ENCODE measurements at places on chromosomes 1 and 21.

DNA sequence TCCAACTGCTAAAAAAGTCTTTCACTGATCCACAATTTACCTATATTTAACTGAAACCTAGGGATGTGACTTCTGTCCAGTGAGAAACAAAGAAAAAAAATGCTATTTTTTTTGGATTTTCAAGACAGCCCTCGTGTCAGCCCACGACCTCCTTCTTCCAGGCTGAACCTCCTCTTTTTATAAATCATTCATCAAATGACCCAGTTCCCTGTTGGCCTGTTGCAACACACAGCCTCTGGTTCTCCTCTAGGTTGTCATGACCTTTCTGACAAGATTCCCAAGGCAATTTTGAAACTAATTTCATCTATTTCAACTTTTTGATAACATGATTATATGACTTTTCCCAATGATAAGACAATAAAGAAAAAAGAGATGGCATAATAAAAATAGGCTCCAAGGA is 74.6 kb downstream of the PGBD5 start:
- no peaks in the 10 kb centered on the region for H3K4me1 ChIP-seq
- no peak overlapping the region for H3K27ac ChIP-seq
- H3K36me3 ChIP-seq: no peaks in the 10 kb centered on the region
- H3K27me3 ChIP-seq: no peaks in the 10 kb centered on the region

DNA sequence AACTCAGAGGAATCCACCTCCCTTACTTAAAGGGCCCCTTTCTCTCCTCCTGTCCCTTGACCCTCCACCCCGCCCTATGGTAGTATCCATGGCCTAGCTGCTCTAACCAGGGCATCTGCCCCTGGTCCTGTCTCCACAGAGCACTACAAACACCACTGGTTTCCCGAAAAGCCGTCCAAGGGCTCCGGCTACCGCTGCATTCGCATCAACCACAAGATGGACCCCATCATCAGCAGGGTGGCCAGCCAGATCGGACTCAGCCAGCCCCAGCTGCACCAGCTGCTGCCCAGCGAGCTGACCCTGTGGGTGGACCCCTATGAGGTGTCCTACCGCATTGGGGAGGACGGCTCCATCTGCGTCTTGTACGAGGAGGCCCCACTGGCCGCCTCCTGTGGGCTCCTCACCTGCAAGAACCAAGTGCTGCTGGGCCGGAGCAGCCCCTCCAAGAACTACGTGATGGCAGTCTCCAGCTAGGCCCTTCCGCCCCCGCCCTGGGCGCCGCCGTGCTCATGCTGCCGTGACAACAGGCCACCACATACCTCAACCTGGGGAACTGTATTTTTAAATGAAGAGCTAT is 1.7 kb downstream of the BTG2 start:
- H3K4me3 ChIP-seq: peak overlapping the region; percentile 96
- peaks cover 78% of the 10 kb centered on the region for H3K4me1 ChIP-seq
- peak overlapping the region; percentile 90 for H3K27ac ChIP-seq
- peaks cover 59% of the 10 kb centered on the region for H3K36me3 ChIP-seq
- no peaks in the 10 kb centered on the region for H3K27me3 ChIP-seq

DNA sequence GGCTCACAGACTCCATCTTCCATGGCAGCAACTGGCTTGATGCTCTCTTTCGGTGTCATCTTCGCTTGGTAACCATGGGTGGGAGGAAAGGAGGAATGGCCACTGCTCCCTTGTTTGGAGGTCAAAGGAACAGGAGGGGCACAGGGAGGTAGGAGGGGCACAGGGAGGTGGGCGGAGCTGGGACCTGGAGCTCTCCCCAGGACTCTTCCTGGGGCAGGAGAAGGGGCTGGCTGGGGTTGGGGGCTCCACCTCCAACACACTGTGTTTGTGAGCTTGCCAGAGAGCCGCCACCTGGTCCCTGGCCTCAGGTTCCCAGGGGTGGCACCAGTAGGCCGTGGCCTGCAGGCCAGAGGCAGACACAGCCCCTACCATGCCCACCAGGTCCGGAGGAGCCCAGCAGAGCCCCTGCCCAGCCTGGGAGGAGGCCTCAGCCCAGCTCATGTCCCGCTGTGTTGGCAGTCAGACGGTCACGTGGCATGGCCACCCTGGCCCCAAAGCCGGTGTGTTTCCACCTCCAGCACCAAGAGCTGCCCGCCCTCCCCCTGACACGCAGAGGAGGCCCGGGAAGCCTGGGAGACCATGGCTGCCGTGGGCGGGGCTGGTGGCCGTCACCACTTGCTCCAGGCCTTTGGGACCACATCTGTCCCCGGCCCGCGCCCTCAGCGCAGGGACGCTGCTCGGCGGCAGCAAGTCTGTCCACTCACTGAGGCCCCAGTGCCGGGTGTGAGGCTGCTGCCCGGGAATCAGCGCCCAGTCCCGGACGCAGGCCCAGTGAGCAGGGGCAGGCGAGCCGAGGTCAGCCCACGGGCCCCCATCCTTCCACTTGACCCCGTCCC is 73.9 kb downstream of the MORN1 start:
- no peak overlapping the region for H3K27ac ChIP-seq
- peak; percentile 21 for DNase-seq
- no peaks in the 10 kb centered on the region for H3K36me3 ChIP-seq
- H3K4me3 ChIP-seq: no peak overlapping the region

GRCh38 chr1:59510249-59510648 is 213.4 kb downstream of the FGGY start:
- peaks cover 1% of the 10 kb centered on the region for H3K36me3 ChIP-seq
- no peak overlapping the region for H3K4me3 ChIP-seq
- H3K4me1 ChIP-seq: no peaks in the 10 kb centered on the region
- no peaks in the 10 kb centered on the region for H3K27me3 ChIP-seq

GRCh38 chr1:161946071-161946987 is 77.3 kb downstream of the OLFML2B start:
- H3K4me1 ChIP-seq: no peaks in the 10 kb centered on the region
- no peaks in the 10 kb centered on the region for H3K36me3 ChIP-seq
- no peak overlapping the region for H3K27ac ChIP-seq
- no peak overlapping the region for H3K4me3 ChIP-seq
- H3K27me3 ChIP-seq: no peaks in the 10 kb centered on the region
- DNase-seq: no peak

DNA sequence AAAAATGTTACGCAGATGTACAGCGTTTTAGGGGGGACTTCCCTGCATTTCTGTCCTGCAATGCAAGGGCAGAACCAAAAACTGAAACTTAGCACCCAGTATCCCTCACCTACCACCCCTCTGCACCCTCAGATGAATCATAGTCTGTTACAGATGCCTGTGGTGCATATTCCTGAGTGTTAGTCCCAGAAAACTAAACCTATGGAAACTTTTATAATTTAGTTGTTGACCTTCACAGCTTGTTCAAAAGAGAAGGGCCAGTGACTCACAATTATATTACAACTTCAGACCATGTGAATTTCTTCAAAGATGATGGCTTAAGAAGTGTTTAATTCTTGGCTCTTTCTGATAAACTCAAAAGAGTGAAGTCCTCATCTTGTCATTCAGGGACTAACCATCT is 5.8 kb downstream of the PTGER3 start:
- H3K27ac ChIP-seq: no peak overlapping the region
- no peak overlapping the region for H3K4me3 ChIP-seq
- no peak for DNase-seq
- H3K36me3 ChIP-seq: no peaks in the 10 kb centered on the region

DNA sequence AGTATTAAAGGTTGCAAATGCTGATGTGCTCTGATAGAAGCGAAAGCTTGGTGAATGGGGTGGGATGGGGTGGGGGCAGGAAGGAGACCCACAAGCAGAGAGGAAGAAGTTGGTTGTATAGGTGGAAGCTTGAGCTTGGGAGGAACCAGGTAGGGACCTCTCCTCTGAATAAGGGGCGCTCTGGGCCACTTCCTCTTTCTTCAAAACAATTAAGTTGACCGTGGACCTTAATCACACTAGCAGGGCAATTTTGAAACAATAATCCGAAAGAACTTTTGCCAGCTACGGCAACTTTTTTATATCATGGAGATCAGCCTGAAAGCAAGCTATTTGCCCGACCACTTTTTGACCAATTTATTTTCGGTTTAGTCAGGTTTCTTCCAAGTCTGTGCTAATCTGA is 1.9 kb upstream of the DYRK1A start:
- no peaks in the 10 kb centered on the region for H3K36me3 ChIP-seq
- peak overlapping the region; percentile 87 for H3K4me3 ChIP-seq
- H3K27ac ChIP-seq: no peak overlapping the region
- no peaks in the 10 kb centered on the region for H3K27me3 ChIP-seq
- peaks cover 21% of the 10 kb centered on the region for H3K4me1 ChIP-seq

- H3K36me3 ChIP-seq: no peaks in the 10 kb centered on the region
- peaks cover 21% of the 10 kb centered on the region for H3K4me1 ChIP-seq
- peaks cover 55% of the 10 kb centered on the region for H3K27me3 ChIP-seq
These were observed 19.3 kb downstream of the SERTAD4 start for GRCh38 chr1:210251680-210252490.

- no peak for DNase-seq
- H3K27ac ChIP-seq: no peak overlapping the region
- no peaks in the 10 kb centered on the region for H3K27me3 ChIP-seq
- H3K4me3 ChIP-seq: no peak overlapping the region
- H3K4me1 ChIP-seq: no peaks in the 10 kb centered on the region
- no peaks in the 10 kb centered on the region for H3K36me3 ChIP-seq
These were observed 42.0 kb upstream of the PADI2 start for GRCh38 chr1:17161137-17161740.

GRCh38 chr1:185674201-185674600 is 60.0 kb upstream of the HMCN1 start:
- peak overlapping the region; percentile 48 for H3K27ac ChIP-seq
- no peaks in the 10 kb centered on the region for H3K36me3 ChIP-seq
- H3K4me1 ChIP-seq: peaks cover 29% of the 10 kb centered on the region
- DNase-seq: peak; percentile 60
- peak overlapping the region; percentile 56 for H3K4me3 ChIP-seq
- no peaks in the 10 kb centered on the region for H3K27me3 ChIP-seq

DNA sequence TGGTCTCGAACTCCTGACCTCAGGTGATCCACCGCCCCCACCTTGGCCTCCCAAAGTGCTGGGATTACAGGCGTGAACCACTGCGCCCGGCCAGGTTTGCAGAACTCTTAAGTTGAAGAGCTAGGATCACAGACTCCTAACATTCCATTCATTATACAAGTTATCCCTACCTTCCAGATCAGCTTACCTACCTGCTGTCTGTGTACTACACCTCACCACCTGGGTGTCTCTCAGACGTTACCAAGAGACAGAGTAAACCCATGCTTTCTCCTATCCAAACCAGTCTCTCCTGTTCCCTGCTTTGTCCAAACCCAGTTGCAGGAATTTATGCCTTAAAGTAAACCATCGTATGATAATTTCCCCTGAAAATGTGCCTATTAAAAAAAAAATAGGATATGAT is 123.0 kb upstream of the L1TD1 start:
- H3K4me1 ChIP-seq: no peaks in the 10 kb centered on the region
- DNase-seq: no peak
- H3K36me3 ChIP-seq: no peaks in the 10 kb centered on the region
- H3K27me3 ChIP-seq: no peaks in the 10 kb centered on the region
- no peak overlapping the region for H3K27ac ChIP-seq

GRCh38 chr1:223820515-223820858 is 25.3 kb downstream of the TP53BP2 start:
- peaks cover 17% of the 10 kb centered on the region for H3K36me3 ChIP-seq
- H3K27me3 ChIP-seq: no peaks in the 10 kb centered on the region
- H3K4me3 ChIP-seq: no peak overlapping the region
- no peak overlapping the region for H3K27ac ChIP-seq

DNA sequence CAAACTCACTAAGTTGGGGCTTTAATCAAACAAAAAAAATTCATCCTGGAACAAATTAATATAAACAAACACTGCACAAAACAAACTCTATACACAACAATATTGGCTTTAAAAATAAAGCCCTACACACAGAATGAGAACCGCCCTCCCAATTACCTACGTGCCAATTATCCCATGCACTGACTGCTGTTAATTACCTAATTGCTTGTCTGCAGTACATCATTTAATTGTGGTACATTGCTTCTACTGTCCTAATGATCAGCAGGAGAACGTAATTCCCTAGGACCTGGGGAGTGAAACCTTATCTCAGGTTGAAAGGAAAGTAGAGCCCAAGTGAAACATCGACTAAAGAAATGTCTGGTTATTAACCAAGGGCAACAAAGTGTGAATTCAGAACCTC is 364.5 kb downstream of the KCNH1 start:
- no peaks in the 10 kb centered on the region for H3K36me3 ChIP-seq
- H3K27me3 ChIP-seq: peaks cover 2% of the 10 kb centered on the region
- no peak overlapping the region for H3K27ac ChIP-seq

- DNase-seq: peak; percentile 59
- no peaks in the 10 kb centered on the region for H3K36me3 ChIP-seq
- peak overlapping the region; percentile 57 for H3K4me3 ChIP-seq
- peaks cover 35% of the 10 kb centered on the region for H3K27me3 ChIP-seq
These were observed 684 bp downstream of the ZBTB8B start for GRCh38 chr1:32465578-32465933.

- no peak overlapping the region for H3K4me3 ChIP-seq
- H3K27ac ChIP-seq: no peak overlapping the region
- H3K27me3 ChIP-seq: no peaks in the 10 kb centered on the region
- no peak for DNase-seq
- no peaks in the 10 kb centered on the region for H3K36me3 ChIP-seq
These were observed 57.5 kb downstream of the SSBP3 start for GRCh38 chr1:54348700-54349021.

DNA sequence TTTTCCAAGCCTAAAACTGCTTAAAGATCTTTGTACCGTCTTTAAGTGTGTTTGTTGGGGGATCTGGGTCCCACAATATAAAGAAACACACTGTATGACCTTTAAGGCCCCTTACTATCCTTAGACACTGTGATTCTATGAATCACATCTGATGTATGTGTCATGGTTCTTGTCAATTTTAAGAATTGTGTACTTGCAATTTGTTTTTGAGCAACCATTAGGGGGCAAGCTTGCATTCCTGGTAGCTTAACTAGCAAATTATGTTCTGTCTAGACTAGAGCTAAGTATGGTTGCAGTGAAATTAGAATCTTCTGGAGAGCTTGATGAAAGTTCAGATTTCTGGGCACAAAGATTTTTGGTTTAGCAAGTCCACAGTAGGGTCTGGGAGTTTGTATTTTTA is 219.5 kb downstream of the TPR start:
- H3K4me1 ChIP-seq: no peaks in the 10 kb centered on the region
- no peak overlapping the region for H3K27ac ChIP-seq
- H3K4me3 ChIP-seq: no peak overlapping the region
- no peaks in the 10 kb centered on the region for H3K27me3 ChIP-seq
- no peak for DNase-seq

DNA sequence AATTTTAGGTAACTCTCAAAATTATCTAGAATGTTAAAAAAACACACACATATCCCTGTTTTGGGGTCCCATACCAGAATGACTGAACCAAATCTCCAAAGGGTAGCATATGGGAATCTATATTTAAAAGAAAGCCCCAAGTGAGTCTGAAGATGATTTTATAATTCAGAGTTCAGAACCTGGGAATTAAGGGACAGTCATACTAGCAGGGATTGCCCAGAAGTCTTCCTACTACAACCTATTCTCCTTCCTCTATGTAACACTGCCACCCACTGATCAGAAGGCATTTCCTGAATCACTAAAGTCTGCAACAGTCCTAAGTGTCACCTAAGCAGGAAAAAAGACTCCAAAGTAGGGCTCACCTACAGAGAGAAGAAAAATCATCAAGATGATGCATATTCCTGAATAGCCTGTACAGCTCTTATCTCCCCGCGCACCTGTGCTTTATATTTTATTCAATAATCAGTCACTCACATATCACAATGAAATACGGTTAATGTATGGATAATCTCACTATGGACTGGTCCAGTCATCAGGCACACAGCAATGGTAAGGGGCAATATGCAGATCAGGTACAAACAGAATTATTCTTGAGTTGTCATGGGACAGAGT is 4.9 kb downstream of the RGS1 start:
- H3K36me3 ChIP-seq: no peaks in the 10 kb centered on the region
- H3K4me3 ChIP-seq: no peak overlapping the region
- H3K27me3 ChIP-seq: no peaks in the 10 kb centered on the region
- peaks cover 13% of the 10 kb centered on the region for H3K4me1 ChIP-seq
